ENCODE measurements at places on chromosomes 5 and 9. TPM values are rescaled to one million over a fixed set of nuclear protein-coding genes. Genes with fewer than 3 reads are reported as not detected.

DNA sequence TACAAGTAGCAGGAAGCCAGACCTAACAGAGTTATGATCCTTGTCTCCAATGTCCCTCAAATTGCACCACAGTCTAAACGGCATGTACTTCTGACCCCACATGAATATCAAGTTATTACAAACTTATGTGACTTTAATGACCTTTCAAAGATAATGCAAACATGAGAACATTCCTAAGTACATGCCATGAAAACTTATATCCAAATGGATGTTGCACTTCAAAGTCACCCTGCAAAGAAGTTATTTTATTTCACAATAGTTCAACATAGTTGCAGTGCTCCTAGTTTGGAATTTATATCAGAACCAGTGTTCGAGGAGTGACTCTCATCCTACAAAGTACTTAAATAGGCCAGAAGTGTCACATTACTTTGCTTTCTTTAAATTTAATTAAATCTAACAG is 41.2 kb upstream of the ITGA1 start:
- H3K27ac ChIP-seq, result no peak overlapping the region
- DNase-seq, result no peak
- no peaks in the 10 kb centered on the region for H3K36me3 ChIP-seq
- H3K4me1 ChIP-seq, result no peaks in the 10 kb centered on the region

GRCh38 chr5:113114559-113114958 is 138.0 kb downstream of the DCP2 start:
- peaks cover 14% of the 10 kb centered on the region for H3K4me1 ChIP-seq
- DNase-seq, result no peak
- H3K4me3 ChIP-seq, result no peak overlapping the region

DNA sequence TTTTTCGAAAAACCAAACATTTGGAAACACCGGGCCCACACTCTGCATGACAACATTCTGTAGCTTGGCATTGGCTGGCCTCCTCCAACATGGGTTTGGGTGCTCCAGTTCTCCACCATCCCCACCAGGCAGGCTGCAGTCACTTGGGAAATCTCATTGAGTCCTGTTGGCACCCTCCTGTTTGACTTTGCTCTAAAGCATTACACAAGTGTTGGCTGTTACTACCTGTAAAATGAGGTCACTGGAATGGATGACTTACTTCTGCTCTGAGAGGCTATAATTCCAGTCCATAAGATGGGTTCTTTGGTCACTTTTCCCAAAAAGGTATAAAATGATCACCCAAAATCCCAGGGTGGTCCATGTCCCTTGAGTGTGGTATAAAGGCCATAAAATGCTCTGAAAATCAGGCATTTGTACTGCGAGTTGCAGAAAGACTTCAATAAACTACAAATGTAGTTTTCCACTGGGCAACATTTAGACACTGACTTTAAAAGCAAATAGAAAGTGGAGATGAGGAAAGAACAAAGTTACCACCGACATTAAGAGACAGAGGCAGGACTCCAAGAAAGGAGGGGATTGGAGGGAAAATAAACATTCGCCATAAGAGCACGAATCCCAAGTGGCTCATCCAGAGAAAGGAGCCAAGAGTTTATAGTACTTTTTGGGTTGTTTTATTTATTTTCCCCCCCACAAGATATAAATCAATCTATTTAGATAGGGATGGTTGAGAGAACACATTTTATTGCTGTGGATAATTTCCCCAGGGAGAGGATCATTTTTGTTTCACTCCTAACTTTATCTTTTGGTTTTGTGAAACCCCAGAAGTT is 295.1 kb downstream of the TLE1 start:
- H3K36me3 ChIP-seq, result no peaks in the 10 kb centered on the region
- no peak overlapping the region for H3K4me3 ChIP-seq
- no peaks in the 10 kb centered on the region for H3K27me3 ChIP-seq
- peak; percentile 66 for DNase-seq

DNA sequence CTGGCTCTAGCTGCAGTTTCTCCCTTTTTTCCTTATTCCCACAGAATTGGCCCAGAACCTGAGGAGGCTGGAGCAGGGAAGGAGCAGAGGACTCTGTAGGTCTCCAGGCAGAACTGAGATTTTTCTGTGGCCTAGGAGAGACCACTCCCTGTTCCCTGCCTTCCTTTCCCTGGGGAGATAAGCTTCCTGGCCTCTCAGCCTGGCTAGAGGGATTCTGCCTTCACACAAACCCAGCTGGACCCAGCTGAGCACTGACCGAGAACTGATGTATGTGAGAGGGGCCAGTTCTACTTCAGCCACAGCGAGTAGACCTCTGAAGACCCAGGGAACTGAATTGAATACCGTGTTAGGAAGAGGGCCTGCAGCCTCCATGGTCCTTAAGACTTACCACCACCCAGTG is 48.0 kb downstream of the RUSC2 start:
- H3K36me3 ChIP-seq, result no peaks in the 10 kb centered on the region
- no peak overlapping the region for H3K4me3 ChIP-seq
- H3K27ac ChIP-seq, result peak overlapping the region; percentile 87
- H3K4me1 ChIP-seq, result peaks cover 15% of the 10 kb centered on the region
- no peak for DNase-seq

GRCh38 chr9:136048560-136049411 is 46.3 kb downstream of the NACC2 start:
- peaks cover 25% of the 10 kb centered on the region for H3K4me1 ChIP-seq
- H3K4me3 ChIP-seq, result no peak overlapping the region
- H3K36me3 ChIP-seq, result no peaks in the 10 kb centered on the region
- DNase-seq, result no peak
- no peaks in the 10 kb centered on the region for H3K27me3 ChIP-seq

- no peaks in the 10 kb centered on the region for H3K36me3 ChIP-seq
- DNase-seq, result no peak
- no peak overlapping the region for H3K4me3 ChIP-seq
- H3K4me1 ChIP-seq, result peaks cover 14% of the 10 kb centered on the region
- H3K27ac ChIP-seq, result no peak overlapping the region
Observed at GRCh38 chr5:88691945-88692868, 190.8 kb downstream of the MEF2C start.

DNA sequence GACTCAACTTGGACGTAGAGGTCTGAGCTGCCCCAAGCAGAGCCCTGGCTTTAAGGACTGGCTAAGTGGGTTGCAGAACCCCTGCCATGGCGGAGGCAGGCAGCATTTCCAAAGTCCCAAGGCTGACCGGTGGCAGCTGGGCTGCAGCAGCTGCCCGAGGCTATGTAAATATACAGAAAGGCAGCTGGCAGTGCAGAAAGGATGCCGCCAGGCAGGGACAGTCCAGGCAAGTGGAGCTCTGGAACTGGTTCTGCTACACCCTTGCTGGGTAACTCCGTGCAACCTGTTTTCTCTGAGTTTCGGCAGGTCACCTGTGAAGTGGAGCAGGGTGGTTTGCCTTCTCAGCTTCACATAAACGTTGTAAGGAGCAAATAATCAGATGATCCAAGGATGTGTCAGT is 46.0 kb downstream of the SHB start:
- H3K4me1 ChIP-seq, result peaks cover 78% of the 10 kb centered on the region
- no peaks in the 10 kb centered on the region for H3K27me3 ChIP-seq
- peak overlapping the region; percentile 78 for H3K27ac ChIP-seq
- H3K4me3 ChIP-seq, result no peak overlapping the region
- no peak for DNase-seq

- H3K4me1 ChIP-seq, result peaks cover 13% of the 10 kb centered on the region
- H3K27ac ChIP-seq, result peak overlapping the region; percentile 31
- H3K4me3 ChIP-seq, result no peak overlapping the region
- DNase-seq, result no peak
- no peaks in the 10 kb centered on the region for H3K27me3 ChIP-seq
Observed at GRCh38 chr5:66882606-66883227, 286.5 kb downstream of the MAST4 start.

DNA sequence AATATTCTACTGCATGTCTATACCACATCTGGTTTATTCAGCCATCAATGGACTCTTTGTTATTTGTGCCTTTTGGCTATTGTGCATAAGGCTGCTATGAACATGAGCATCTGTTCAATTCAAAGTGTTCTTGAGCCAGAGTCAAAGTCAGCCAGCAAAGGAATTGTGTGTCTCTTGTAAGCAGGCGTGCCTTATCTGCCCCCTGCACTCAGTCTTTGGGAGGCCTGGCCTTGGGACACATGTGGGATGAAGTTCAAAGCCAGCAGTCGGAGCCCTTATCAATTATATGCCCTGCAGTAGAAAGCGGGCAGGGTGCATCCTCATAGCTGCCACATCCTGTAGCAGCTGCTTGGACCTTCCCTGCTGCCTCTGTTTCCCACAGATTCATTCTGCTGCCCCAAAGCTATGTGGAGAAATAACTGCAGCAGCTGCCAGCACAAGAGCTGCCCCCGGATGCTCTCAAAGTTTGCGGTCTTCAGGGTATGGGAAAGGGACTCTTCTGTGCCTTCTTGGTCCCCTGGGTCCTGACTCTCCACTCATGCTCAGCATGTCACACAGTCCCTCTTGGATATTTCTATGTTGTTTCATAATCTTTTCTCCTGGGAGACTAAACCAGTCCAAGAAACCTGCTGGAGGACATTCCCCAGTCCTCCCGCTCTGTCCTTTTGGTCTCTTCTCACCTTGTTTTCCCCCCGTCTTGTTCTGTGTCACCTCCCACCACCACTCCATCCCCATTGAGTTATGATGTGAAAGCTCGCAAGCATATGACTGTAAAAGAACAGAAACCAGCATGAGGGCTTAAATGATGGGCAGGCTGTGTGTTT is 35.9 kb downstream of the STOM start:
- H3K27me3 ChIP-seq, result no peaks in the 10 kb centered on the region
- H3K4me3 ChIP-seq, result no peak overlapping the region
- no peaks in the 10 kb centered on the region for H3K36me3 ChIP-seq
- H3K27ac ChIP-seq, result peak overlapping the region; percentile 32
- DNase-seq, result no peak

DNA sequence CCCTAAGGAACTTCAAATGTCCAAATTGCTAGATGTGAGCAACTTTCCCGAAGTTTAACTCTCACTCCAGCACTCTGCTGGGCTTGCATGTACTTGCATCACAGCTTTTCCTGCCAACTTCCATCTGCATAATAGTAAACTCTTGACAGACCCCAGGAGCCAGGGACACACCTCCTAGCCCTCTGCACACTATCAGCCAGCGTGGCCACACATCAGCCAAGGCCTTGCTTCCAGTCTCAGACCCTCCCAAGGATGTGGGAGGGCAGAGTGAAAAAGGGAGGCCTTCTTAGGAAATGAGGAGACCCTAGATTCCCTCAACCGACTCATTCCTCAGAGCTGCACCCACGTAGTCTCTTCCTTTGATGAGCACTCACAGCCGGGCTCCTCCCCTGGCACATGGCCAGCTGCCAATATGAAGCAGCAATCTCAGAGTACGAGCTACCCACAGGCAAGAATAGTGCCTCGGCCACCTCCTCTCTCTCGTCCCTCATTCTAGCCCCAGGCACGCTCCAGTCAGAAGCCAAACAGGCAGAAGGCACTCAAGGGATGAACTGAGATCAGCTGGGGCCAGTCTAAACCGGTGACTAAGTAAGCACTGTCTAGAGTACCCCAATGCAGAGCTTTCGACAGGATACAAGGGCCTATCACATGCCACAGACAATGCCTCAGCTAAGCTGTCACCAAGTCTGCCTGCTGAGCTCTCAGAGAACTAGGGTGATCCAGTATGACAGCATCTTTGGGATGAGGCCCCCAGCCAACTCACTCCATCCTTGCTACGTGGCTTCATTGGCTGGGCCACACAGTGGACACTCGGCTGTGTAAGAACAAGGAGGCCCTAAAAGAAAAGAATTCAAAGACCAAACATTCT is 2.3 kb downstream of the P4HA2 start:
- H3K4me1 ChIP-seq, result peaks cover 26% of the 10 kb centered on the region
- no peak overlapping the region for H3K4me3 ChIP-seq
- H3K27me3 ChIP-seq, result no peaks in the 10 kb centered on the region
- peak overlapping the region; percentile 84 for H3K27ac ChIP-seq

GRCh38 chr9:133119103-133119845 is 1.8 kb downstream of the RALGDS start:
- DNase-seq, result peak; percentile 59
- no peaks in the 10 kb centered on the region for H3K27me3 ChIP-seq
- H3K4me3 ChIP-seq, result no peak overlapping the region
- H3K36me3 ChIP-seq, result no peaks in the 10 kb centered on the region
- peaks cover 52% of the 10 kb centered on the region for H3K4me1 ChIP-seq

DNA sequence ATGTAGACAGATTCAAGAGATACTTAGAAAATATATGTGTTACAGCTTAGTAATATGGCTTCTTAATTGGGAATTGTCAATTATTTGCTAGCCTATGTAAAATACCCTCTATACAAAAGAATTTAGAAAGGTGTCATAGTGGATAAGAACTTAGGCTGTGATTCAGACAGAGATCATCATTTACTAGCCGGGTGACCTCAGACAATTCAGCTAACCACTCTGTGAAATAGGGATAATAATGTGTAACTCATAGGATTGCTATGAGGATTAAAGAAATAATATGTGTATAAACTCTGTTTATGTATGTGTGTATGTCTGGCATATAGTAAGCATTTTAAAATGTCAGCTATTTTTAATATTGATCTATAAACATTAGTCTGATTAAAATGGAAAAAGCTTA is 5.9 kb upstream of the LARS1 start:
- H3K27ac ChIP-seq, result no peak overlapping the region
- DNase-seq, result no peak
- no peaks in the 10 kb centered on the region for H3K36me3 ChIP-seq
- no peaks in the 10 kb centered on the region for H3K4me1 ChIP-seq
- no peak overlapping the region for H3K4me3 ChIP-seq
- H3K27me3 ChIP-seq, result no peaks in the 10 kb centered on the region

DNA sequence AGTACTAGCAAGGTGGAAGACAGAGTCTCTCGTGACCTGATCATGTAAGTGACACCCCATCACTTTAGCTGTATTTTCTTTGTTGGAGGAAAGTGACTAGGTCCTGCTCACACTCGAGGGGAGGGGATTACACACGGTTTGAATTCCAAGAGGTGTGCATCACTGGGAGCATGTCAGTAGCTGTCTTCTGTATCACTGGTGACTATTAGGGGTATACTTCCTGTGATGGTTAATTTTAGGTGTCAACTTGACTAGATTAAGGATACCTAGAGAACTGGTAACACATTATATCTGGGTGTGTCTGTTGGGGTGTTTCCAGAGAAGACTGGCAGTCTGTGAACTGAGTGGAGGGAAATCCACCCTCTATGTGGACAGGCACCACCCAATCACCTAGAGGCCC is 22.5 kb downstream of the FOXD1 start:
- H3K27ac ChIP-seq, result no peak overlapping the region
- no peak for DNase-seq
- no peaks in the 10 kb centered on the region for H3K4me1 ChIP-seq
- H3K27me3 ChIP-seq, result peaks cover 77% of the 10 kb centered on the region

GRCh38 chr5:9829621-9830020 is 199.5 kb upstream of the TAS2R1 start:
- H3K27me3 ChIP-seq, result peaks cover 5% of the 10 kb centered on the region
- no peak for DNase-seq
- no peak overlapping the region for H3K27ac ChIP-seq
- no peaks in the 10 kb centered on the region for H3K36me3 ChIP-seq

- H3K4me3 ChIP-seq, result no peak overlapping the region
- no peaks in the 10 kb centered on the region for H3K36me3 ChIP-seq
- no peak overlapping the region for H3K27ac ChIP-seq
- DNase-seq, result no peak
Observed at GRCh38 chr5:56251440-56251839, 18.3 kb upstream of the ANKRD55 start.

Gene PTGER4
- 3.6 TPM for polyA plus RNA-seq

Gene PCDHB2
- polyA plus RNA-seq, result 27.3 TPM

Gene IFNA21
- polyA plus RNA-seq, result not detected

Gene KIF12
- polyA plus RNA-seq, result 96.5 TPM

Gene KIAA1958
- polyA plus RNA-seq, result 3.5 TPM

Gene NPDC1
- 72.7 TPM for polyA plus RNA-seq

Gene PTGR1
- 266 TPM for polyA plus RNA-seq

Gene EIF4E1B
- not detected for polyA plus RNA-seq

Gene SLC45A2
- polyA plus RNA-seq, result 1.8 TPM

Gene ADRB2
- polyA plus RNA-seq, result 1.1 TPM

Gene SYNPO
- 5.3 TPM for polyA plus RNA-seq

Gene PDLIM4
- polyA plus RNA-seq, result 102 TPM

Gene HAPLN1
- polyA plus RNA-seq, result 32.7 TPM
